ENCODE measurements at places on chromosomes 11 and 22.

DNA sequence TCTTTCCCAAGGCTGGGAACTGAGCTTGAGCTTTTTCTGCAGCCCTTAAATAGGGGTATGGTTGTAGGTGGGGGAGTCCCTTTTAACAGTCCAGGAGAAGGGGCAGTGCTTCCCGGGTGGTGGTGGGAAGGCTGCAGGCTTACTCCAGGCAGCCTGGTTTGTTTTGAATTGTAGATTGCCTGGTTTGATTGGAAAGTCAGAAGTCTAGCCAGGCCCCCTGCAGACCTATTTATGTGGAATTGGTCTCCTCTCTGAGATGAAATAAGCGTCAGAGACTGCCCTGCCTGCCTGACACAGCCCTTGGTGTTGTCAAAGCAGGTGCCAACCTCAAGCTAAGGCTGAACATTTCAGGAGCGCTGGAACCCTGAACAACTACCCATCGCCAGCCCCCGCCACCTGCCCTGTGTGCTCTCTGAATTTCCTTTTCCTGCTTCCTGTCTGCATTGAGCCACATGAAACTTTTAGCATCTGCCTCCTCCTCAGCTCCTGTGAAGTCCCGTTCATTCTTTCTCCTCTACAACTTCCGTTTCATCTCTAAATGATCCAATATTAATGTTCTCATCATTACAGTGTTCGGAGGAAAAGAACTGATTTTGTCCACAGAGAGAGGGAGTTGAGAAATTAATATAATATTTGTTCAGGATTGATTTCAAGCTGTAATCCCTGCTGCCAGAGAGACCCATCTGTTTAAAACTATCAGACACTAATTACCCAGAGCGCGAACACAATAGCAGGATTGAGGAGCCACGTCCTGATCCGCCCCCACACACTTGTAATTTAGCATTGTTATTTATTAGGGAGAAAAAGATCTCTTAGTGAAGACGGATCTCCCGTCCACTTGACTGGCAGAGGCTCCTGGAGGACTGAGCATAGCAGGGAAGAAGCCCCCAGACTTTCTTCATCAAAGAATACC, 136.5 kb downstream of the TRIM29 start:
- DNase-seq: peak; percentile 44

DNA sequence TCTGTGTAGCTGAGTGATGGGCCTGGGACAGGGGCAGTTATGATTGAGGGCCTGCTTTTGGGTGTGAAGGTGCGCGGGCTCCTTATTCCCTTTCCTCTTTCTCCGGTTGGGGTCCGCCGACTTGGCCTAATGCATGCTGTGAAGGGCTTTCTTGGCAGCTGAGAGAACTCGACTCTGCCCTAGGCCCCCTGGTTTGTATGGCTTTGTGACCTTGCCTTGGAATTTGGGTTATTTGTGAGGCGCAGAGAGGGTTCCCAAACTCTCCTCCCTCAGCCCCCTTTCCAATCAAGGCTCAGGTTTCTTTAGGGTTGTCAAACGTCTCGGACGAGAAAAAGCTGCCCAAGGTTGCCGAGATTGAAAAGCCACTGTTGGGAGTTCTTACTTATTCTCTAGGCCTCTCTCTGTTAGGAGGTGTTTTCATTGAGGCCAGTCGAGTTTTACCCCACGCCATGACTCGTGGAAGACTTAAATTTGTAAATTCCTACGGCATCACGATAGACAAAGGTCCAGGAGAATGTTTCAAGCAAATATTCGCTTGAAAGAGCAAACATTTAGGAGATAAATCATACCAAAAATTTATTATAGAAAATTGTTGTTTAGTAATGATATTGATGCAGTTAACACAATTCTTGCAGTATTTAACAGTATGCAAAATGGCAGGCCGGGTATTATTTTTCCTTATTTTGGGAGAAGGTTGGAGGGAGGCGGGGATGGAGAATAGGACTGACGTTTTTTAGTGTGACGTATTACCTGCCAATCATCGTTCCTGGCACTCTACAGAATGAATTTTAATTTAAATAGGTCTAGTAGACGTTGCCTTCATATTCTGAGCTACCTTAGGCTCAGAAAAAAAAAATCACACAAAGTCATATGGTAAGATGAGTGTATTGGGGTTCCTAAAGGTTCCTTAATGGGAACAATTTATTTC, 689 bp downstream of the PDHX start:
- no peak for DNase-seq

- DNase-seq: peak; percentile 93
Observed at GRCh38 chr11:66311965-66312548, 4.8 kb downstream of the CD248 start.

GRCh38 chr11:28514391-28514790, 406.2 kb downstream of the METTL15 start:
- no peak for DNase-seq

DNA sequence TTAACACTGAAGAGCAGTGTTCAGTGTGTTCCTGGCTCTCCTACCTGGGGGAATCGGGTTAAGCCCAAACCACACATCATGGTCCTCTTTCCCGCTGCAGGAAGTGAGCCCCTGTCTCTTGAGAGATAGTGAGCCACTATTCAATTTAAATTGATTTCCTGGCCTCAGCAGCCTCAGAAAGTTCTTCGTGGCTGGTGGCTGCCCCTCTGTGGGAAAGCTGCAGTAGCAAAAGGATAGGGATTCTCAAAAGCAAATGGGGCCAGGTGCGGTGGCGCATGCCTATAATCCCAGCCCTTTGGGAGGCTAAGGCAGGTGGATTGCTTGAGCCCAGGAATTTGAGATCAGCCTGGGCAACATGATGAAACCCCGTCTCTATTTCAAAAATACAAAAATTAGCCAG, 49.1 kb upstream of the CD5 start:
- DNase-seq: no peak

- DNase-seq: no peak
Observed at GRCh38 chr11:34487430-34487829, 26.2 kb downstream of the ELF5 start.

- no peak for DNase-seq
Observed at GRCh38 chr22:23803001-23803819, 16.4 kb downstream of the SMARCB1 start.

DNA sequence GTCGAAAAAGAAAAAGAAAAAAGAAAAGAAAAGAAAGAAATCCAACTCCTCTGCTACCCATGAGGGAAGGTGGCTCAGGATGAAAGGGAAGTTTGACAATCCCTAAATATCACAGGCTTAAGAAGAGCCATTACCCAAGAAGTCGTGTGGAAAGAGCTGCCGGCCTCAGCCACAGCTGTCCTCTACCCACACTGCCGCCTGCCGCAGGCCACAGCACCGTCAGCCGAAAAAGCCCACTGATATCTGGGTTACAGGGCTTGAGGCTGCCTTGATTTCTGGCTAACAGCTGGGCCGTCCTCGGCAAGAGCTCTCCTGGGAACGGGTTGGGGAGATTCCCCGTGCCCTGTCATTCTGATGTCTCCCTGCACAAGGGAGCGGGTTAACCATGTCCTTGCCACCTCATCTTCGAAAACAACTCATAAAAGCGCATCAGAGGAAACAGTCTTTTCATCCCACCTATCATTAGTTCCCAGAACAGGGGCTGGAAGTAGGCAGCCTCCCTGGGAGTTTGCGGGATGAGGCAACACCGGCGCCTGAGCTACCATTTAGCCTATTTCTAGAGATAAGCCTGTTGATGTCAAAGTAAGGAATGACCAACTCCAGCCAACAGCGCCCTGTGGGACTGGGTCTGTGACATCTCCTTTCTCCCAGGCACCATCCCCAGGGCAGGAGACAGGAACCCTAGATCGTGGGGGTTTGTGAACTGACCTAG, 21.8 kb upstream of the SNX32 start:
- DNase-seq: no peak

- DNase-seq: no peak
Observed at GRCh38 chr11:75919525-75919924, 104.5 kb downstream of the UVRAG start.

- no peak for DNase-seq
Observed at GRCh38 chr11:47108214-47108613, 68.5 kb downstream of the ARFGAP2 start.

- no peak for DNase-seq
Observed at GRCh38 chr22:45124176-45124847, 39.4 kb upstream of the NUP50 start.

GRCh38 chr11:62592989-62593421, 1.7 kb upstream of the TUT1 start:
- no peak for DNase-seq

DNA sequence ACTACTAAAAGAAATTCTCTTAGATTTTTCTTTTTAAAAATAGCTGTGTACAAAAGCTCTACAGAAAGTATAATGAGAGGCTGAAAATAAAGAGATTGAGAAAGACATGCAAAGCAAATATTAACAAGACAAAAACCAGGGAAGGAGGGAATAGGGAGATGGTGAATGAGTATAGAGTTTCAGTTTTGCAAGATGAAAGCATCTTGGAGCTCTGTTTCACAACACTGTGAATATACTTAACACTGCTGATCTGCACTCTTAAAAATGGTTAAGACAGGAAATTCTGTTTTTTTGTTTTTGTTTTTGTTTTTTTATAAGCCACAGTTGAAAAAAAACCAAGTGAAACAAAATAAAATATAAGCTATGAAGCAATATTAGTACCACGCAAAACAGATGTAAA, 5.5 kb downstream of the TMEM218 start:
- no peak for DNase-seq

DNA sequence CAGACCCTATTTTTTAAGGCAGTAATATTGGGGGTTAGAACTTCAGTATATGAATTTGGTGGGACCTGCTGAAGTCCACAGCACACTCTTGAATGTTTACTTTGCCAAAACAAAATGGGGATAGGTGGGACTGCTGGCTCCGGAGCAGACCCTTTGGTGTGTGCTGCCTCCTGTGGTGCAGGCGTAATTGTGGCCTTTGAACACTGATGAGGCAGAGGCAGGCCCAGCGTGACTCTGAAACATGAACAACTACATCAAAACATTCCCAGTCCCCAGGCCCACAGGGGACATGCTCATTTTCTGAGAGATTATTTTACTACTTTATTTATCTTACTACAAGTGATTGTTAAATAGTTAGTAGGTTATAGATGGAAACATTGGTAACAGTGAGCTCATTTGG, 225.0 kb upstream of the TBCEL start:
- no peak for DNase-seq

GRCh38 chr11:113805640-113806039, 26.0 kb downstream of the CLDN25 start:
- DNase-seq: no peak

GRCh38 chr22:36577019-36577418, 48.1 kb upstream of the EIF3D start:
- no peak for DNase-seq

GRCh38 chr11:108804511-108804910, 139.6 kb downstream of the DDX10 start:
- DNase-seq: no peak

DNA sequence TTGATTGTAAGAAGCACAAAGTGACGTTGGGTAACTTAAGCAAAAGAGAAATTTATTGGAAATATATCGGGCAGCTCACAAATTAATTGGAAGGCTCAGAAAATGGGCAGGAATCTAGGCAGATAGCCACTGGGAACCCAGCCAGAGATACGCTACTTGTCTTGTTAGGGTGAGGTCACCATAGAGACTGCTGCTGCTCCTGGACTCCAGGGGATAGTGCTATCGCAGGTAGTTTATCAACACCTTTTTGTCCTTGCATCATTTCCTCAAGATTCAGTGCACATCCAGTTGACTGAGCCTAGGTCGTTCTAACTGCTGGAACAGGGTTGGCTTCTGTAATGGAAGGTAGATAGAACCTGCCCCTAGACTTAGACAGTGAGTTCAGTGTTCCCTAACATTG, 19.6 kb downstream of the AMOTL1 start:
- DNase-seq: no peak

GRCh38 chr11:12724301-12725054, 50.3 kb downstream of the TEAD1 start:
- DNase-seq: peak; percentile 99

Data from DMS153 (cell line).